ENCODE measurements at places on chromosomes 6 and 20.

GRCh38 chr6:113819169-113819830 is 37.8 kb upstream of the MARCKS start:
- no peak for DNase-seq

GRCh38 chr6:47188588-47189021 is 121.1 kb downstream of the TNFRSF21 start:
- DNase-seq: no peak

DNA sequence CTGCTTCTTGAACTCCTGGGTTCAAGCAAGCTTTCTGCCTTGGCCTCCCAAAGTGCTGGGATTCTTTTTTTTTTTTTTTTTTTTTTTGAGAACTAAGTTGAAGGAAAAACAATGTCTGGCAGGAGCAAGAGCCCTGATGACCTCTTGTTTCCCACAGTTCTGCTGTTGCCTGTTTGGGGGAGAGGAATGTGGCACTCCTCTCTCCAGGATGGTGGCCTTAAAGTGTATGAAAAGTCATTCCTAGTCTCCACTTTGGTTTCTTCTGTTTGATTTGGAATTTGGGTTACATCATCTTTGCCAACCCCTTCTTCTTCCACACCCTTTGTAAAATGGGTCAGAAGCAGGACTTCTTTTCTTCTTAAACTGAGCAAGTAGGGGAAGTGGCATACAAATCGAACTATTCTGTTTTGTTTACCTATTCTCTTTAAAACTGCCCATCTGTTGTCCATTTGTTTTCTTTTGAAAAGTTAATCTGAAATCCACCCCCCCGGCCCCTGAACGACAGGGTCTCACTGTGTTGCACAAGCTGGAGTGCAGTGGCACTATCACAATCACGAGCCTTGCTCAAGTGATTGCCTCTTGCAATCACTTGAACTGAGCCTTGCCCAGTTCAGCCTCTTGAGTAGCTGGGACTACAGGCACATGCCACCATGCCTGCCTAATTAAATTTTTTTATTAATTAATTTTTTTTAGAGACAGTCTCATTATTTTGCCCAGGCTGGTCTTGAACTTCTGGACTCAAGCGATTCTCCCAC is 11.3 kb downstream of the CARMIL1 start:
- DNase-seq: no peak

DNA sequence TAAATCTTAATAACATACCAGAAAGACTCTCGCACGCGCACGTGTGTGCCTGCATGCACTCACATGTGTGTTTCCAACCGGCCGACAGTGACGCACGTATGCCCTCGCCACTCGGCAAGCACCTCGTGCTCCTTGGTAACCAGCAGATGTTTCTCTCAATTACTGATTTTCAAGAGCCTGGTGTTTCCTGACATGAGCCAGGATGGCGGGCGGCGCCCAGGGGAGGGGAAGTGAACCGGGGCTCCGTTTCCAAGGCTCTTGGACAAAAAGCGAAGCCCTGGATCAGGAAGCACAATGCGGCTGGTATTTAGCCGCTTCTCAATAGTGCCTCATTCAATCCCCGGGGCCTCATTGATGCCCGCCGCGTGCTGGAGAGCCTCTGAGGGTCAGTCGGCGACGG is 37.7 kb downstream of the PMEPA1 start:
- no peak for DNase-seq

GRCh38 chr6:147141711-147142308 is 62.4 kb upstream of the STXBP5 start:
- DNase-seq: no peak

DNA sequence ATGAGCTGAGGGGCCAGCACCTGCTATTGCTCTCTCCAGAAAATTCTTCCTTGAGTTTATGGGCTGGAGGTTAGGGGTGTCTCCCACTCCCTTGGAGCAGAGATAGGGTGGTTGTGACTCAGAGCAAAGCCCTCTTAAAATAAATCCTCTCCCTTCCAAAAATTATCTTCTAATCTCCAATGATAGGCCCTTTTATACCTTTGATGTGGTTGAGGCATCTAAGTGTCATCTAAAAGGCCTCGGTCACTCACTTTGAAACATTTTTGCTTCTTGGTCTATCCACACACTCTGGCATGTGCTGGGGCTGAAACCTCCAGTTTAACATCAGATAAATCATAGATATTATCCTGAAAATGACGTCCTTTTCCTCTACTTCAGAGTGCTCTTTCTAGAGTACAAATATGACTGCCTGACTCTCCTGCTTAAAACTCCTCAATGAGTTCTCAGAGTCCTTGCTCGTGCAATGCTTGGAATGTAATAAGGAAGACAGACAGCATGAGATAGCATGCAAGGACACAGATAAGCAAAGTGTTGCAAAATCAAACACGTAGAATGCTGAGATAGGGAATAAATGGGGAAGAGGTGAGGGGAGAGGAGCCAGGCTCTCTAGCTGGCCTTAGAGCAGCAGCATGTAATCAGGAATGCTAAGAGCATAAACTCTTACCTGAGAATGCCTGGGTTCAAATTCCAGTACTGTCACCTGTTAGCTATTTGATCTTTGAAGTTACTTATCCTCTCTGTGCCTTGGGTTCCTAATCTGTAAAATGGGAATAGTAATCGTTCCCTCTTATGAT is 374.1 kb upstream of the CITED2 start:
- no peak for DNase-seq

- DNase-seq: no peak
Observed at GRCh38 chr6:47464052-47464451, 13.5 kb upstream of the CD2AP start.

- no peak for DNase-seq
Observed at GRCh38 chr6:140586426-140587061, 1212.1 kb upstream of the CITED2 start.

- no peak for DNase-seq
Observed at GRCh38 chr6:116012471-116012949, 48.2 kb downstream of the FRK start.

GRCh38 chr6:30470968-30471367 is 18.3 kb upstream of the HLA-E start:
- no peak for DNase-seq
